NCI-H1417 treated with DMSO at 0.1 percent for 48 hours (cell line): ENCODE measurements at places on chromosomes 4 and X.

GRCh38 chrX:105173071-105173470 lies 47.4 kb downstream of the TEX13A start:
- DNase-seq: no peak

DNA sequence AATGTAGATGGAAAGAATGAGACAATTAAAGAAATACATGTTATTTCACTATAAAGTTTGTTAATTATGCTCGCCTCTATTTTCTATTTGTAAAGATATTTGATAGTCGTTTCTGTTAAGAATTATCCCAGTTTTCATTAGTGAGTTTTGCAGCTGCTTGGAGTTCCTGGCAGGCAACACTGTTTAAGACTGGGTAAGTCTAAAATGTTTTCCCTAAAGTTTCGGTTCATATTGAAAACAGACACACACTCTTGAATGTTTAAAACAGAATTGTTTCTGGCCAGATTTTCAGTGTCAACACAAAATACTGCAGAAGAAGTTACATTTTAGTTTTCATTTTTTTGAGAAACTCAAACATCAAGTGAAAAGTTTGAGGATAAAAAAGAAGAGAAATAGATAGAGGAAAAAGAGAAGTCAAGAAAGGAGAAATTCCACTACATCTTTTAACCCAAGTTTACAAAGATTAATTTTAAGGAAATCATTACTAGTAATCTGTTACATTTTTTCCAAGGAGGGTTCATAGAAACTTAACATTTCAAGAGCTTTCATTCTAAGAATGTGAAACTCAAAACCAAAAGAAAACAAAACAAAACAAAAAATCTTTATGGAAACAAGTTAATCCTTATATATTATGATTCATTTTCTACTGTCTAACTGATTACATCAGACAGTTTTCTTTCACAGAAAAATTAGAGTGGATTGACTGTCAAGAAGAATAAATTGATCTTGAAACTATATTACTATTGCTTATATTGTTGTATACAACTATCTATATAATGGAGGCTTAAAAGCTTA lies 305.5 kb downstream of the FAT4 start:
- no peak for DNase-seq

GRCh38 chr4:53713296-53713695 lies 122.0 kb upstream of the LNX1 start:
- DNase-seq: no peak

DNA sequence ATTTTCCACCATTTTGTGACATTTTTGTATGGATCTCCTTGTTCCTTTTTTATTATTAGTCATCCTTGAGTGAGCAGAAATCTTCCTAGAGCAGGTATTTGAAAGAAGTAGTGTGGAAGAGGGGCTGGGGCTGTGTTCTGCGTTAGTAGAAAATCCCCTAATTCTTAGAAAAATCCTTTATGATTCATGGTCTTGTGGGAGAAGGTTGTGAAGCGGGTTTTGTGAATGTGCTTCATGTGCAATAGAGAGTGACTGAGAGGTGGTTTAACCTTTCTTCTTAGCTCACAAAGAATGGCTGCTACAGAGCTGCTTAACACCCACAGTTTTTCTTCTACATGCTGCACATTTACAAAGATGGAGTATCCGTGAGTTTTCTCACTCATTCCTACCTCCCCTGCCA lies 220.5 kb downstream of the IDS start:
- no peak for DNase-seq
